ENCODE measurements at places on chromosomes 11 and 22. TPM values are rescaled to one million over a fixed set of nuclear protein-coding genes. Genes with fewer than 3 reads are reported as not detected.

DNA sequence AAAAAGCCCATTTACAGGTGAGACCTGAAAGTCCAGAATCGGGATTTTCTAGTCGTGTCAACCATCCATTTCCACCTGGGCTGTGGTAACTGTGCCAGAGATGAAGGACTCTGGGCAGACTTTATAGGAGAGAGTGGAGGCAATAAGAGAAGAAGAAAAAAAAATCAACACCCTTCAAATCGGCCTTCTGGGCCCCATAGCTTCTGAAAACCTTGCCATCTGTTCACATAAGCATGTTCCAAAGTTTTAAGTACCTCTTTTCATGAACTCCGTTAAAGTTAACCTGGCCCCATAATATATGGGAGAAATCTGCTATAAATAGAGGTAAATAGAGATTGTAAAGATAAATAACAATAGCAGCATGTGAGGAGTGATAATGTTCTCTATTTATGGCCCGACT, 470.5 kb downstream of the MIAT start:
- H3K36me3 ChIP-seq, result no peaks in the 10 kb centered on the region
- H3K4me3 ChIP-seq, result no peak overlapping the region
- no peak for DNase-seq
- no peaks in the 10 kb centered on the region for H3K27me3 ChIP-seq
- no peak overlapping the region for H3K27ac ChIP-seq

- H3K27ac ChIP-seq, result no peak overlapping the region
- H3K36me3 ChIP-seq, result no peaks in the 10 kb centered on the region
Observed at GRCh38 chr22:32677876-32678275, 123.6 kb upstream of the TIMP3 start.

Gene TSKU
- 69.6 TPM for total RNA-seq

Gene FCHSD2
- total RNA-seq, result 17.8 TPM

- peak; percentile 50 for DNase-seq
- no peak overlapping the region for H3K27ac ChIP-seq
Observed at GRCh38 chr11:57417056-57417455, 9.9 kb downstream of the SLC43A3 start.

GRCh38 chr11:257766-258493, 20.3 kb upstream of the NLRP6 start:
- no peaks in the 10 kb centered on the region for H3K4me1 ChIP-seq
- no peaks in the 10 kb centered on the region for H3K27me3 ChIP-seq
- H3K36me3 ChIP-seq, result peaks cover 6% of the 10 kb centered on the region

- no peaks in the 10 kb centered on the region for H3K27me3 ChIP-seq
- no peak overlapping the region for H3K4me3 ChIP-seq
- H3K36me3 ChIP-seq, result no peaks in the 10 kb centered on the region
- DNase-seq, result no peak
- no peaks in the 10 kb centered on the region for H3K4me1 ChIP-seq
Observed at GRCh38 chr11:110798201-110798900, 86.1 kb upstream of the ARHGAP20 start.

DNA sequence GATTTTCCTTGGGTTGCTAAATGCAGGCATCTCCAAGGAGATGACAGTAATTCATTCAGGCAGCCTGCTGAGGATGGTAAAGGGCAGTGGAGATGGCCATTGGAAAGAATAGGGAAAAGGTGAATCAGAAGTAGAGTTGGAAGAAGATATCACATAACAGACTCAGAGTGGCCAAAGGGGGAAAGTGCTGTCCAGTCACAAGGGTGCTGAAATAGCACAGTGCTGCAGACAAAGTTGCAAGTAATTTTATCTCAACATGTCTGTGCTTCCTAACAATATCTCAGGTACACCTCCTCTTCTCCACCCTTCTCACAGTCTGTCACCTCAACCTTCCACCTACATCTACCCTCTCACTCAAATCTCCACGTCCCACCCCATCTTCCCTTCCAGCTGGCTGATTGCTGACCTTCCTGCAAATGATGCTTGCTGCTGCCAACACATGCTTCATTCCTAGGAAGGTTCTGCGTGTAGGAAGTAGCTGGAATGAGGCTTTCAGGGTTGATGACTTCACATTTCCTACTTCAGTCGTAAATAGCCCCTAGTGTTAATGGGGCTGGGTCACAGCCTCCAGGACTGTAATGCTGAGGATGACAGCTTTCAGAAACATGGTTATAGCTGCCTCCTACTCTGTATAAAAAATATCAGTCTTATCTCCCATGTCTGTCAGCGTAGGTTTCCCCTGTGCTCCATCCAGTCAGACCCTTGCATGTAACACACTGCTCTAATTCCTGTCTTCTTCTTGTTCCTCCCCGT, 123.9 kb downstream of the CTNND1 start:
- no peaks in the 10 kb centered on the region for H3K36me3 ChIP-seq
- no peak overlapping the region for H3K4me3 ChIP-seq
- no peaks in the 10 kb centered on the region for H3K4me1 ChIP-seq
- DNase-seq, result peak; percentile 14
- H3K27ac ChIP-seq, result no peak overlapping the region
- H3K27me3 ChIP-seq, result no peaks in the 10 kb centered on the region

GRCh38 chr11:61828629-61829407, 718 bp downstream of the FADS2 start:
- peak; percentile 14 for DNase-seq
- H3K36me3 ChIP-seq, result no peaks in the 10 kb centered on the region
- H3K27me3 ChIP-seq, result no peaks in the 10 kb centered on the region
- peak overlapping the region; percentile 21 for H3K27ac ChIP-seq
- peaks cover 34% of the 10 kb centered on the region for H3K4me1 ChIP-seq

Gene TMEM258
- 97.8 TPM for total RNA-seq

Gene CALCA
- not detected for total RNA-seq

GRCh38 chr22:24398409-24398808, 29.0 kb upstream of the ADORA2A start:
- DNase-seq, result no peak
- H3K36me3 ChIP-seq, result peaks cover 6% of the 10 kb centered on the region
- peaks cover 15% of the 10 kb centered on the region for H3K4me1 ChIP-seq
- no peaks in the 10 kb centered on the region for H3K27me3 ChIP-seq

DNA sequence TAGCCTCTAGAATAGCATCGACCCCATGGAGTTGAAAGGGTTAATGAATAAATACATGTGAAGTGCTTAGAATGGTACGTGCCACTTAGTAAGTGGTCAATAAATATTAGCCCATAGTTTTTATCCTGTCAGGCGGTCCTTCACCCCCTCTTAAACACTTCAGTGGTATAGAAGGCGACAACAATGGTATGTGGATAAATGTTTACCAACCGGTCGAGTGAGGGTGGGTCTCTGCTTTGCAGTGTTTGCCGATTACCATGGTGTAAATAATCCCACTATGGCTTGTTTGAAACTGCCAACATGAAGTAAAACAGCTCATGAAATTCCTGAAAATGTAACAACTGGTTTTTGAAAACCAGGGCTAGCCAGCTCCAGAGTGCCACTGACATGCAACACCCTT, 541.2 kb downstream of the BUD13 start:
- H3K4me1 ChIP-seq, result no peaks in the 10 kb centered on the region
- H3K27ac ChIP-seq, result no peak overlapping the region
- DNase-seq, result no peak
- no peaks in the 10 kb centered on the region for H3K27me3 ChIP-seq

DNA sequence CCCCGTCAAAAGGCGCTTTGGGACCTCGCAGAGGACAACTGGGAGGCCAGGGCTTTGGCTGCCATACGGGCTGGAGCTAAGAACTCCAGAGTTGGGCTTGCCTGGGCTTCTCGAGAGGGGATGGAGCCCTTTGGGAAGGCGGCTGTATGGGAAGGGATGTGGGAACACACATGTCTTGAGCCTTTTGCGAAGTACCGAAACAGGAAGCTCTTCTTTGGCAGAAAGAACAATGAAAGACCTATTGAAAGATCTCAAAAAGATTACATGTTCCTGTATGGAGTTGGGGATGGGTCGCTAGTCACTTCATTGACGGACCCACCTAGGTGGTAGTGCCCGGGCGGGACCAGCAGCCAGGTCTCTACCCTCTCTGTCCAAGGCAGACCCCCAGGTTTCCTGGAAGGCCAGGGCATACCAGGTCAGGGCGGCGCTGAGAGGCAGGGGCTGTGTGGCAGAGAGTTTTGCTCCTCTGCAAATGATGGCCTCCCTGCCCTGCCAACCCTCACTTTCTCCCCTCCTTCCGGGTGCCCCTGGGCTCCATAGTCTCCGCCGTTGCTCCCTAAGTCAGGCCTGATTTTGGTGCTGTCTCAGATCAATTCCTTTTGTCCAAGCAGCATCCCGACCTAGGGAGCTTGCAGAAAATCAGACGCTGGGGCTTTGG, 1.0 kb downstream of the ST14 start:
- no peak for DNase-seq
- H3K36me3 ChIP-seq, result no peaks in the 10 kb centered on the region
- peaks cover 10% of the 10 kb centered on the region for H3K4me1 ChIP-seq
- H3K4me3 ChIP-seq, result no peak overlapping the region
